ENCODE measurements at places on chromosomes 3 and 15. TPM values are rescaled to one million over a fixed set of nuclear protein-coding genes. Genes with fewer than 3 reads are reported as not detected.

DNA sequence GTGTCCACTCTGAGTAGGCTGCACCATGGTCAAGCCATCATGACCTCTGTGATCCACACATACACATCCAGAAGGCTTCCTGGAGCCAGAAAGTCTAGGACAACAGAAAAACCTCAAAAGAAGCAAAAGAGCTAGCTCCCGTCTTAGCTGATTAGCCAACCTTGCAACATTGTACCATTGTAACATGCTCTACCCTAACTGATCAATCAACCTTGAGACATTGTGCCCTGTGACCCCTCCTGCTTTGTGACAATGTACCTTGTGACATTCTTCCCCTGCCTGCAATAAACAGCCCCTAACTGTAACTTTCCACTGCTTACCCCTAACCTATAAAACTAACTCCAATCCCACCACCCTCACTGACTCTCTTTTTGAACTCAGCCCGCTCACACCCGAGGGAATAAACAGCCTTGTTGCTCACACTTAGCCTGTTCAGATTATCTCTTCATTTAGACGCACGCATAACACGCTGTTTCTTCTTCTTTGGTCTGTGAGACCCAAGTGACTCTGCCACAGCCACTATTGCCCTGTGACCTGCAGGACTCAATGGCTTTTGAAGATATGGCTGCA, 1104.6 kb downstream of the OTOL1 start:
- no peak for DNase-seq

The NPAP1 gene
- total RNA-seq: 0.11 TPM

DNA sequence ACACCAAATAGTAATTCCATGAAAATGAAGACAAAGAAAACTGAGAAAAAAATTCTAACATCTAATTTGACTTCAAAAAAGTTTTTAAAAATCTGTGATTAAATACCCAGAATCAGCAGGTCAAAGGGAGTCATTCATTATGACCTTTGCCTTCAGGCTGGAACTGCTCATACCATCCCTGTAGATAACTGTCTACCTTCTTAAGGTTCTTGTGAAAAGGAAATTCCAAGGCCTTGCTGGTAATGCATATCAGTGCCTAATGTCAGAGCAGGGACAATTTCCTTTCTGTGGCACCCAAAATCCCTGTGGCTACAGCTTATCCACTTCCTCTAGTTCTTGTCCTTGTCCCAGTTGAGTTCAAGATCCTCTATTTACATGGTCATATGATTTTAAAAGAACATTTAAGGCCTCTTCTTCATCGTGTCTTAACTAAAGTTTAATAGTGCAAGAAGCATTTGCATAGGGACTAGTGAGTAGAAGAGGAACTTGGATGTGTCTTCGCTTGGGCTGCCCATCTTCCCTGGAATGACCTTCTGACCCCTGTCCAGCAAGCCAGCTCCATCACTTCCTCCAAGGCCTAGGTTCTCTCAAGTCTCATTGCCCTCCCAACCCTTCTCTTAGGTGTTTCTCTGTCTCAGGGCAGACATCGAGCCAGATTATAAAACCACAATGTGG, 8.7 kb upstream of the PLCL2 start:
- DNase-seq: no peak

GRCh38 chr3:136261826-136262225, 11.7 kb downstream of the PCCB start:
- DNase-seq: no peak

- peak; percentile 31 for DNase-seq
Measured at GRCh38 chr3:25592510-25592968, 72.2 kb downstream of the TOP2B start.

The HRG gene
- total RNA-seq: 0.11 TPM

The ARNT2 gene
- 5.0 TPM for total RNA-seq

DNA sequence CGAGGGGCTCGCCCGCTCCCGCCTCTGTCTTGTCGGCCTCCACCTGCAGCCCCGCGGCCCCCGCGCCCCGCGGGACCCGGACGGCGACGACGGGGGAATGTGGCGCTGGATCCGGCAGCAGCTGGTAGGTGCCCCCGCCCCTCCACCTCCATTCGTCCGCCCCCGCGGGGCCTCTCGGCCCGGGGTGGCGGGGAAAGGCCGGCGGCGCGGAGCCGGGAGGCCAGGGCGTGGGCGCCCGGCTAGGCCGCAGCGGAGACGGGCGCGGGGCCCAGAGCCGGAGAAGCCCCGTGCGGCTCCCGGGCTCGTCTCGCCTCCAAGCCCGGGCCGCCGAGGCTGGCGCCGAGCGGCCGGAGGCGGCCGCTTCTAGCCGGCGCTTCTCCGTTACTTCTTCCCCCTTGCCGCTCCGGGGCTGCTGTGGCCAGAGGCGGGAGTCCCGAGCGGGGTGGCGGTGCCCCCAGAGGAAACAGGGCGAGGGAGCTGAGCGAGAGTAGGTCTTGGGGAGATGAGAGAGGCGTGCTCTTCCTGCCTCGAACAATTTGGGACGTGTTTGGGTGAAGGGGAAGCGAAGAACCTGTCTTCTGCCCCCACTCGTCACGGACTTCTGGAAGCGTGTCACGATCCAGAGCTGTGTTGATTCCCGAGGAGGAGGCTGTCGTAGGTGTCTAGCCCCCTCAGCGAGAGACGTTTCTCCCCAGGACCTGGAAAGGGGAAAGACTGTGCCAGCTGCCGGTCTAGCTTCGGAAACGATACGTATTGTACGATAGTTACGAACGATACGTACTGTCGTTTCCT, 555 bp downstream of the ATP11B start:
- DNase-seq: peak; percentile 61

DNA sequence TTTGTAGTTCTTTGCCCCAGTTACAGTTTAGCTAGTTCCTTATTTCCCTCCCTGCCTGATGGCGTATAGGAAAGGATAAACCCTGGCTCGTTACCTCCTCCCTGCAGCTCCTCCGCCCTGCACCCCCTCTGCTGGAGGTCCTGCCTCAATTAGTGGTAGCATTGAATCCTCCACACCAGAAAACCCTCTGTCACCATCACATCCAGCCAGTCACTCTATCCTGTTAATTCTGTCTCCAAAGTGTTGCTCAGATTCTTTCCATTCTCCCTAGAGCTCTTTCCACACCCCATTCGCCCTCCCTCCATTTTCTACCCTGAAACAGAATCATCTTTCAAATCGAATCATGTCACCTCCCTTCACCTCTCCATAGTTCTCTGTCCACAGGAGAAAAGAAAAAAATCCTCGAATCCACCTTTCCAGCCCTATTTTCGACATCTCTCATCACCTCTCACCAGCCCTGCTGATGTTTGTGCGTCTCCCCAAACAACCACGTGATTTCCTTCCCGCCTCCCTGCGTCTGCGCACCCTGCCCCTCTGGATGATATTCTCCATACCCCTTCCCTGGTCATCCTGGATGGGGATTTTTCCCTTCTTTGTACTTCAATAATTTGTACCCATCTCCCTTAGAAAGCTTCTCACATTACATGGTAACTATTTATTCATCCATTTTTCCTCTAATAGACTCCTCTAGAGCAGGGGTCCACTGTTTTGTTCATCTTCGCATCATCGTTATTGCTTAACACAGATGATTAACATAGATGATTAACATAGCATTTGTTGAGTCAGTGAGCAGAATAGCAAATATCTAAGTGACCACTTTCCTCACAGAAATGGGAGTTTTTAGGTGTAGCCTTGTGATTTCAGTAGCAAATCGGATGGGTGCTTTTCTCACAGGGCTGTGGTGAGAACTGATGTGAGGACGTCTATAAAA, 37.1 kb downstream of the MAP3K13 start:
- DNase-seq: no peak
